ENCODE measurements at places on chromosomes 6 and 20.

DNA sequence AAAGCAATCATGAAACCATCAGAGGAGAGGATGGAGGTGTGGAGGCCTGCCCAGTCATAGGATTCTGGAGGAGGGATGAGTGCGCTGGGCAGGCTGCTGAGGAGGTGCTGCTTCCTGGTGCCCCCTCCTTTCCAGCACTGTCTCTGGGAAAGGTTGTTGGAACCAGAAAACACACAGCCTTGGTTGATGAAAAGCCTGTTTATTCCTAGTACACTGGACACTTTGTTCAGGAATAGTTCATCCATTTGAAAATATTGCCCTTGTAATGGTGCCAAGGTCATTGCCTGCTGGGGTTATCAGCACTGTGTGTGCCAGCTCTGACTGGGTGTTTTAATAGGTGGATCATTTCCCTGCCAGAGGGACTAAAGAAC is 83.7 kb upstream of the ARMC2 start:
- DNase-seq: peak; percentile 20

DNA sequence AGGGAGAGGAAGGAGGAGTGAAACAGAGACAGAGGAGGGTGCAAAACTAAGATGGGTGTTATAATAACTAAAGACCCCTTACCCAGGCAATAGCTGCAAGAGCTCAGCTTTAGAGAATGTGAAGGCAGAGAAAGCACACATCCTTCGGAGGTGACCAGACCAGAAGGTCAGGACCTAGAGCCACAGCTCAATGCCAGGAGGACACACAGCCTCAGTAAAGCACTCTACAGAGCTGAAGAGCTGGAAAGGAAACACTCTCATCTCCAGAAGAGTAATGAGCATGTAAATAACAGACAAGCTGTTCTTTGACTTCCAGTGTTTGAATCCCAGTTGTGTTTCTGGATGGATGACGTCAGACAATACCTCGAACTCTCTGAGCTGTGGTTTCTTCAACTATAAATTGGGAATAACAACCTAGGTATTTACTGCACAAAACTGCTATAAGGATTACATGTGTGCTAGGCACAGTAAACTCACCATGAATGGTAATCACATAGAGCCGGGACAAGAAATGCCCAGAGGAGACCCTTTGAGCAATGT is 63.2 kb downstream of the MAP3K5 start:
- DNase-seq: no peak

DNA sequence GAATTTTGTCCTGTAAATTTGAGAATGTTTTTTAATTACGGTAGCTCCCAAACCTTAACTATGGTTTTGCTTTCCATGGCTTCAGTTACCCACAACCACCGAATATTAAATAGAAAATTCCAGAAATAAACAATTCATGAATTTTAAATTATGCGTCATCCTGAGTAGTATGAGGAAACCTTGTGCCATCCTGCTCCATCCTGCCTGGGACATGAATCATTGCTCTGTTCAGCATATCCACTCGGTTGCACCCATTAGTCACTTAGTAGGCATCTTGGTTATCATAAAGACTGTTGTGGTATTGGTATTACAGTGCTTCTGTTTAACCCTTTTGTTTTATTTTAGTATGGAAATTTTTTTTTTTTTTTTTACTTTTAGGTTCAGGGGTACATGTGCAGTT is 39.7 kb downstream of the KCNS1 start:
- no peak for DNase-seq

DNA sequence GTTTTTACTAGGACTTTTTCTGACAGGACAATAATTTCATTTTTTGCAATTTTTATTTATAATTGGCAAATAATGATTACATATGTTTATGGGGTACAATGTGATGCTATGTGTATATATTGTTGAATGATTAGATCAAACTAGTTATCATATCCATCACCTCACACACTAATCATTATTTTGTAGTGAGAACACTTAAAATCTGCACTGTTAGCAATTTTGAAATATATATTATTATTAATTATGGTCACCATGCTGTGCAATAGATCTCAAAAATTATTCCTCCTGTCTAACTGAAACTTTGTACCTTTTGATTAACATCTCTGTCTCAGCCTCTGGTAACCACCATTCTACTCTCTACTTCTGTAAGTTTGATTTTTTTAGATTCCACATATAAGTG is 378.7 kb downstream of the PLCB1 start:
- no peak for DNase-seq

GRCh38 chr6:149342525-149342924 is 25.0 kb downstream of the TAB2 start:
- DNase-seq: no peak

- DNase-seq: no peak
These were observed 7.9 kb downstream of the RREB1 start for GRCh38 chr6:7115543-7116231.

GRCh38 chr6:132388291-132388690 is 13.0 kb downstream of the MOXD1 start:
- DNase-seq: no peak

DNA sequence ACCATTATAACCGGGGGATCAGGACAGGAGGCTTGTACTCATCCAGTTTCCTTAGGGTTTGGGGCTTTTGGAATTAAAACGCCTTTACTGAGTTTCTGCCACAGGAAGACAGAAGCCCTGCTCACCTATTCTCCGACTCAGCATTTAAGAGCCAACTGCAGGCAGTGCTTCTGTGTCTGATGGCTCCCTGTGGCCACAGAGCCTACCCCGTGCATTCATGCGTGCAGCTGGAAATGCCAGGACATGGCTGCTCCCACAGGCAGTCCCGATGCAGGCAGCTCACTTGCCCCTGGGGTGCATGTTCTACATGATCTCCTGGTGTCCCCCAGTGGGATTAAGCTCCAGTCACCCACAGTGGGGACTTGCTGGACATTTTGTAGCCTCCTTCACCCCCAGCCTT is 22.2 kb downstream of the ZNF831 start:
- no peak for DNase-seq

GRCh38 chr6:100420711-100421110 is 44.0 kb downstream of the SIM1 start:
- no peak for DNase-seq

GRCh38 chr6:165159460-165159859 is 149.9 kb downstream of the C6orf118 start:
- DNase-seq: no peak

DNA sequence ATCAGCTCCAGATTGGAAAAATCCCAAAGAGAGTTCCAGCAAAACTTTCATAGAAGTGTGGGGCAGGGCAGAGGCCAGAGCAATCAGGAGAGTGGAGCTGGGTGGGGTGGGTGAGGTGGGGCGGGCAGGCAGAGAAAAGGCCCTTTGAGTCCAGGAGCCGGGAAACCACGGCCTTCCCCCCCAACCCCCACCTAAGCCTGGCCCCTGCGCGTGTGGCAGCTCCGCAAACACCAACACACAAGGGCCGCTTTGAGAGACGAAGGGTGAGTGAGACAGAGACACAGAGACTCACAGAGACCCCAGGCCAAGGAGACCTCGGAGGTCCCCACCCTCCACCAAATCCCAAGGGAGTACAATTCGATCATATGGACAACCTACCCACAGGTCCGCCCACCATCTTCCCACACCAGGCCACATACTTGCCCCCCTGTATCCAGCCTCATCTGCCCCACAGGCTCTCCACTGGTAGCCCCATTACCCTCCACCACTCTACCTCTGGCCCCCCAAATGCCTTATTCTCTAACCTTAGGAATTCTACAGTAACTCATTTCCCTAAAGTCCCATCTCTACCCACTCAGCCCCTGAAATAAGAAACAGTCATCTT is 1.7 kb downstream of the COL11A2 start:
- DNase-seq: no peak

- DNase-seq: no peak
These were observed 105.4 kb downstream of the NCOA3 start for GRCh38 chr20:47606983-47607613.

GRCh38 chr20:62700261-62700930 is 8.2 kb upstream of the NTSR1 start:
- no peak for DNase-seq

DNA sequence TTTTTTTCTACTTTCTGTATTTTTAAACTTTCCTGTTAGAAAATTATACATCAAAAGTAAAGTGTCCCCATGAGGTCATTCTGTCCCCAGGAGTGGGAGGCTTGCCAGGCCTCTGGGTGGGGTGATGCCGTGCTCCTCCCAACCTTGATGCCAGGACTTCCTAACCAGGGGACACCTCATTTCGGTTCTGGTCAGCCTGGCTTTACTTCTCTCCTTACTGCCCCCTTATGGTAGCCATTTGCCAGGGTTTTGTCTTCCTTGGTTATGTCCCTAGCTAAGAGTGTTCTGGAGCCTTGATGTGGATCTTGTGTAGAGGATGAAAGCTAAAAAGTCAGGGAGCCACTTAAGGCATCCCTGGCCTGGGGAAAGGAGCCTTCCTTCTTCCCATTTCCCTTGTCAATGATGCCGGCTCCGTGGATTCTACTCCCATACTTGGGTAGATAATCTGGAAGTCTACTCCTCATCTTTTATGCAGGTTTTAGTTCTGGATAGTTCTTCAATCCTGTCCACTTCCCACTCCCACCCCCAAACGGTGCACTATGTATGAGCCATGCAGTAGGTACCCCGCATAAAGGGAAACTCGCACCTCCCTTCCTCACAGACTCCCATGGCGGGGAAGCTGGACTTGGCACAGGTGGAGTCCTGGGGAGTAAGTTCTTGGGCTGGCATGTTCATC is 164.1 kb upstream of the SALL4 start:
- DNase-seq: no peak

GRCh38 chr6:1485678-1486077 is 96.3 kb downstream of the FOXF2 start:
- peak; percentile 28 for DNase-seq

DNA sequence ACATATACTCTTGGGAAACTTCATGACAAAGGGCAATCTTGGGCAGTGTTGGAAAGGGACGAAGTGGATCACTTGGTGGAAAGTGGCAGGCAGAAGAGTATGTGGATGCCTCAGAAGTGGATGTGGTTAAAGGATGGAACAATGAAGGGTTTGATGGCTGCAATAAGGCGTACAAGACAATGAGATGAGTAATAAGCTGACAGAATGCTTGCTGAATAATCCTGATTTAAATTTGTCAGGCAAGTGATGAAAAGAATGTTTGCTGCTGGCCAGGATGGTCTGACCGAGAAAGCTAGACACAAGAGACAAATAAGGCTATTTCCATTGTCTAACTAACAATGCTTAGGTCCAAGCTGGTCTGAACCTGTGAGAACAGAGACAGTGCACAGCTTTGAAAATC is 61.6 kb upstream of the CEP85L start:
- DNase-seq: no peak

DNA sequence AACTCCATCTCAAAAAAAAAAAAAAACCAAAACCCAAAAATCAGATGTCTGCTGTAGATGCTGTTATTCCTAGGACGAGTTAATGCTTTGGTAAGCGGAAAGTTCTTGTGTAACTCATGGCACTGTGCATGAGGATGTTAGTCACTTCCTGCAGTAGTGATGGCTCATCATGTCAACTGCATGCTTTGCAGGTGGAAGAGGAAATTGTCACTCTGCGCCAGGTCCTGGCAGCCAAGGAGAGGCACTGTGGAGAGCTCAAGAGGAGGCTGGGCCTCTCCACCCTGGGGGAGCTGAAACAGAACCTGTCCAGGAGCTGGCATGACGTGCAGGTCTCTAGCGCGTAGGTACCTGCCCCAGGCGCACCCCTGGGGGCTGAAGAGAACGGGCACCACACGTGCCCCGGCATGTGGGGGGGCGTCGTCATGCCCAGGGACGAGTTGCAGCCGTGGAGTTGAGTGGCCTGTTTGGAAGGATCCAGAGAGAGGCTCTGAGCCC is 8.5 kb downstream of the TPD52L2 start:
- no peak for DNase-seq

DNA sequence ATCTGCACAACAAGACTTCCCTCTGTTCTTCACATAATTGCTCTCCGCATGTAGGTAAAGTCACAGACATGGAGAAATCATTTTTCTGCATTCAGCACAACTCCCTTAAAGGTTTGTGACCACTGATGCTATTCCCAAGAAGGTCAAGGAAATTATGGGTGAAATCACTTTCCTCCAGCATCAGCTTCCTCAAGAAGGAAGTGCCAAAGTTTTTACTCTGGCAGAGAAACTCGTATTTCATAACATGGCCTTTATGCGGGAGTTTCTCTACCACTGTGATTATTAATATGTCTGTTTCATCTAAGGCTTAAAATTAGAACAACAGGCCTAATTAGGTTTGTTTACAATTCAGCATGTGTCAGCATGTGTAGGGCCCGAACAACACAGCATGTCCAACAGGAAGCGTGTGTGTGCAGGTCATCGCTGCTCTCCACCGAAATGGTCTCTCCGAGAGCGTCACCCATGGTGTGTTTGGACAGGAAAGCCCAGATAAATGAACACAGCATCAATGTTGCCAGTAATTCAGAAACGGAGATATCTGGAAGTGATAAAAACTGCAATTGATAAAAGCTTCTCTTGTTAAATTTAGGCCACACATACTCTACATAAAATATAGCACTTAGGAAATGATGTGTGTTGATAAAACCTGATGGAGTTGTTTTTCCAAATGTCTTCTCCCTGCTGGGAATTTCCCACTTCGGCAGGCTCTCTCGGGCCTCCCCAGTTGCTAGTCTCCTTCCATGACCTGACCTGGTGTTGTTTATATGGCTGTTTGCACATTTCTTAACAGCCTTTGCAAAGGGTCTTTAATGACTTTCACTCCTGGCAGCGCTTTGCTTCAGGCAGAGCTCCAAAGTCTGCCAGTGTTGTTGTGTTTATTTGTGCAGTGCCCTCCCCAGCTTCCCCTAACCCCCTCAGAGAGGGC is 265.1 kb upstream of the CEP162 start:
- DNase-seq: no peak

DNA sequence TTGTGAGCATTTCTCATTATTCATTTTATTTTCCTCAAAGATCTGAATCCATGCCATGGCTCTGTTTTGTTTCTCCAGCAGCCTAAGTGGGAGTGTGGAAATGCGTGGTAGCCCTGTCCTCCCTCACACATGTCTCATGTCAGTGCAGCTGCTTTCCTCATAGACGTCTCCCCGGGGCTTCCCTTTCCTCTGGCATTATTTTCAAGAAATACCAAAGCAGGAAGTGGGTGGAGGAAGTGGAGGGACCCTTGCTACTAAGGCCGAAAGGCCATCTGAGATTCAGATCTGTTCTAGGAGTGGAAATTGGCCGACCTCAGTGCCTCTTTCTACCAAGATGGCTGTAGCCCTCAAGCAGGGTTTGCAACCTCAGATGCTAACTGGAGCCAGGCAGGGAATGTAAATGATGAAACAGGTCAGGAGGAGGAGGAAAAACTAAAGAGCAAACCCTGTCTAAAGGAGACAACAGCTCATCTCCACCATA is 420.9 kb upstream of the PLCB4 start:
- no peak for DNase-seq
